ENCODE measurements at places on chromosomes 13 and 19.

GRCh38 chr13:77460195-77460594, 75.3 kb upstream of the SCEL start:
- DNase-seq, result no peak

DNA sequence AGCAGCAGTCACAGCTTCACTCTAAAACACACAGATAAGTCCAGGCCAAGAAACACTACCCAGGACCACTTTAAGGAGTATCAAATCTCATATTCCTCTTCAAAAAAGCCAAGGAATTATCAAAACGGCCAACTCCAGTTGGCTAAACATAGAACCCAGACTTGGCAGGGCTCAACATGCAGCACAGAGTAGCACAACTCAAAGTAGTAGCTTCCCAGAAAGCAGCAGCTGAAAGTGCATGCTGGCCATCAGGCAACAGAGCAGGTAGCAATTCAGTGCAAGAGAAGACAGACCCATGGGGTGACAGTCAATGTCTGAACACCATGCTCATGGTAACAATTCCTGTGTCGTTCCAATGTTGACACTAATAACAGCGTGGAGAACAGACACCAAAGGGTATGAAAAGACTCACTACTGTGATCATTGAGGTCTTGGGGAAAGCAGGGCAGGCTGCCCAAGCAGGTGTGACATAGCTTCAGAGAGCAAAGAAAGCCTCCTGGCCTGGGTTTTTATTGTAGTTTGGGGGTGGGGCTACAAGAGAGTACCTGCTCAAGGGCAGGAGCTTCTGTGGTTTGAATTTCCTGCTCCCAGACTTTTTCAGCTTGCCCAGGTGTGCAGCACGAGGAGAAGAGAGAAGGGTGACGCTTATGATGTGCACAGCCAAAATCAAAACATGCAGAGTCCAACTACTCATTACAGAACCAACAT, 6.2 kb downstream of the ZNF709 start:
- DNase-seq, result no peak

- no peak for DNase-seq
These were observed 7.4 kb upstream of the CEACAM18 start for GRCh38 chr19:51470966-51471365.

DNA sequence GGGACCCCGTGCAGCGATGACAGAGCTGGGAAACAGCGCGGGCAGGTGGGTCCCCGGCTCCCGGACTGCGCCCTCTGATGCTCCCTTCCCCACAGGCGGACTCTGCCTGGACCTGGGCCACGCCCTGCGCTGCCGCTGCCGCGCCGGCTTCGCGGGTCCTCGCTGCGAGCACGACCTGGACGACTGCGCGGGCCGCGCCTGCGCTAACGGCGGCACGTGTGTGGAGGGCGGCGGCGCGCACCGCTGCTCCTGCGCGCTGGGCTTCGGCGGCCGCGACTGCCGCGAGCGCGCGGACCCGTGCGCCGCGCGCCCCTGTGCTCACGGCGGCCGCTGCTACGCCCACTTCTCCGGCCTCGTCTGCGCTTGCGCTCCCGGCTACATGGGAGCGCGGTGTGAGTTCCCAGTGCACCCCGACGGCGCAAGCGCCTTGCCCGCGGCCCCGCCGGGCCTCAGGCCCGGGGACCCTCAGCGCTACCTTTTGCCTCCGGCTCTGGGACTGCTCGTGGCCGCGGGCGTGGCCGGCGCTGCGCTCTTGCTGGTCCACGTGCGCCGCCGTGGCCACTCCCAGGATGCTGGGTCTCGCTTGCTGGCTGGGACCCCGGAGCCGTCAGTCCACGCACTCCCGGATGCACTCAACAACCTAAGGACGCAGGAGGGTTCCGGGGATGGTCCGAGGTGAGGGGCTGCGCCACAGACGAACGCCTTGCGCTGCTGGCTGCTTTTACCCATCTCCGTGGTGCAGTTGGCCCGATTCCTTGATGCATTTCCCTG, 7.8 kb upstream of the SELENOV start:
- peak; percentile 91 for DNase-seq

- DNase-seq, result no peak
These were observed 1.7 kb upstream of the PNKP start for GRCh38 chr19:49869009-49869483.

DNA sequence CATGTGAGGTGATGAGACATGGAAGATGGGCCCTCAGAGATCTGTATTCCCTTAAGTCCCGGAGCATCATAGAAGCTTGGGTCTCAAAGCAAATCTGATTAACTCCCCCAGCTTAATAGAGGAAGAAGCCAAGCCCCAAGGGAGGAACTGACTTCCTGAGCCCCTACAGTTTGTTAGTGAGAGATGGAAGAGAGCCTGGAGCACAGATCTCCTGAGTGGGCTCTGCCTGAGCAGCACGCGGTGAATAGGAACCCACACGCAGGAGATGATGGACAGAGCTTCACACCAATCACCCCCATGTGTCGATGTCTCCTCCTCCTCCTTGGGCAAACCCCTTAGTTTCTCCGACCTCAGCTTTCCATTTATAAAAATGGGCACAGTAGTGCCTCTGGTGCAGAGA, 50.1 kb upstream of the ATP12A start:
- peak; percentile 35 for DNase-seq

GRCh38 chr13:28550091-28550490, 55.2 kb upstream of the FLT1 start:
- DNase-seq, result no peak

DNA sequence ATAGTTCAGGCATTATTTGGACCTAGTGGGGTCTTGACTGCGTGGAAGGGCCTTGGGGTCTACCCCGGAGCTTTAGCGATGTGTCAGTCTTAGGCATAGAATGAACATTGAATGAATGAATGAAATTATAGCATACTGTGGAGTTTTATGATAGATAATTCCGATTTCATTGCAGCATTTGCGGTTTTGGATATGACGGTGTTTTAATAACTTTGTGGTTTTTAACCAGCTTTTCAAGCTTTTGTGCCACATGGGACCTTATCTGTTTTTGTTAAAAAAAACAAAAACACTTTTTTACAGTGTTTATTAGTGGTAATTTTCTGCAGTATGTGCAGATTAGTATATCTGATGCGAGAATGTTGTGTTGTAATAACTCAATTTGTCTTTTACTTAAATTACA, 696 bp downstream of the NUP58 start:
- DNase-seq, result no peak
